ENCODE measurements at places on chromosomes 3 and 15. TPM values are rescaled to one million over a fixed set of nuclear protein-coding genes. Genes with fewer than 3 reads are reported as not detected.

Gene EXD1
- total RNA-seq: not detected

Gene MEX3B
- 2.4 TPM for total RNA-seq

GRCh38 chr3:71987828-71988227 lies 202.9 kb upstream of the PROK2 start:
- H3K27ac ChIP-seq: no peak overlapping the region
- DNase-seq: no peak
- H3K27me3 ChIP-seq: no peaks in the 10 kb centered on the region

DNA sequence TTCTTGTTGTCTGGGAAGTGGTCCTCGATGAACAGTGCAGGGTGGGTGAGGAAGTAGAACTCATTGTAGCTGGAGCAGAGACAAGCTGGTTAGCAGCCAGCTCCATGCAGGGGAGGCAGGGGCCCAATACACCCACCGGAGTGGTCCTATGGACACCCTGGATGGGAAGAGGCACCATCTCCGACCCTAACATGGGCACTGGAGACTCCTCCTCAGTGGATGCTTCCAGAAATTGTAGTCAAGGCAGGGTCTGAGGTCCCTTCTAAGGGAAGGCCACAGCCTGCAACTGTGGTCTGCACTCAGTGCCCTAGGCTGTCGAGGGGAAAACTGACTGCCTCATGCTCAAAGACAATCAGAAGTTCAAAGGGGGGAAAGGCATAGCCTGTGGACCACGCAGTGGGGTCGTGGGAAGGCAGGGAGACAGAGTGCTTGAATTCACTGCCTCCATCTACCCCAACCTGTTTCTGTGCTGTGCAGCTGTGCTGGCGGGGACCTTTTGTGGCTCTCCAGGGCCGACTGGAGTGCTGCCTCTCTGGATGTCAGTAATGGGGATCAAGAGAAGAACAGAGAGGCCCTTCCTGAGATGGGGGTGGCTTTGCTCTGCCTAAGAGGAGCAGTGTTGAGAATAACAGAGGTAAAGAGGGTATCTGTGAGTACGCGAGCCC lies 41.9 kb downstream of the KY start:
- no peak overlapping the region for H3K27ac ChIP-seq
- H3K4me3 ChIP-seq: no peak overlapping the region
- H3K4me1 ChIP-seq: peaks cover 9% of the 10 kb centered on the region

DNA sequence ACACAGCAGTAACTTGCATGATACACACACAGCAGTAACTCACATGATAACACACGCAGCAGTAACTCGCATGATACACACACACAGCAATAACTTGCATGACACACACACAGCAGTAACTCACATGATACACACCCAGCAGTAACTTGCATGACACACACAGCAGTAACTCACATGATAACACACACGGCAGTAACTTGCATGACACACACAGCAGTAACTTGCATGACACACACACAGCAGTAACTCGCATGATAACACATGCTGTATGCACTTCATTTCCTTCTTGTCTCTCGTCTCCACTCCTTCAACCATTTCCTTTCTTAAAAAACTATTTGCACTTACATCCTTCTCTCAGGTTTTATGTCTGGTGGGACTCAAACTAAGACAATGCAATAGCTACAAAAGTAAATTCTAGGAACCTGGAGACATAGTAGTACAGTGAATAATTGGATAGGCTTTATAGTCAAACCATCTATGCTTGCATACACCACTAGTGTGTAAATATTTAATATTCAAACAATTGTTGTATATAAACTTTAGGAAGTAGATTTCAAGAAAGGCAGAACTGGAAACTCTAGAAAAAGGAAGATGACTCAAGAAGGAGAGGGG lies 130.8 kb downstream of the UACA start:
- no peaks in the 10 kb centered on the region for H3K4me1 ChIP-seq
- H3K27me3 ChIP-seq: no peaks in the 10 kb centered on the region
- no peak overlapping the region for H3K4me3 ChIP-seq
- DNase-seq: peak; percentile 70
- no peak overlapping the region for H3K27ac ChIP-seq

GRCh38 chr3:18201315-18201714 lies 223.8 kb downstream of the SATB1 start:
- H3K36me3 ChIP-seq: no peaks in the 10 kb centered on the region
- no peaks in the 10 kb centered on the region for H3K27me3 ChIP-seq
- no peak overlapping the region for H3K27ac ChIP-seq

GRCh38 chr3:57006179-57006657 lies 54.2 kb upstream of the SPATA12 start:
- no peak for DNase-seq
- H3K4me3 ChIP-seq: no peak overlapping the region
- H3K4me1 ChIP-seq: peaks cover 74% of the 10 kb centered on the region
- H3K36me3 ChIP-seq: no peaks in the 10 kb centered on the region
